ENCODE measurements at places on chromosomes 6 and 20. TPM values are rescaled to one million over a fixed set of nuclear protein-coding genes. Genes with fewer than 3 reads are reported as not detected.

- H3K27ac ChIP-seq = no peak overlapping the region
- H3K4me3 ChIP-seq = no peak overlapping the region
- peak; percentile 61 for DNase-seq
- H3K27me3 ChIP-seq = peaks cover 9% of the 10 kb centered on the region
- peaks cover 9% of the 10 kb centered on the region for H3K4me1 ChIP-seq
These were observed 118.9 kb upstream of the SMLR1 start for GRCh38 chr6:130708338-130708737.

GRCh38 chr6:10852361-10852960 is 14.1 kb upstream of the MAK start:
- H3K4me1 ChIP-seq = peaks cover 2% of the 10 kb centered on the region
- H3K4me3 ChIP-seq = no peak overlapping the region
- no peaks in the 10 kb centered on the region for H3K36me3 ChIP-seq
- H3K27ac ChIP-seq = no peak overlapping the region

GRCh38 chr6:18501663-18502013 is 114.5 kb downstream of the RNF144B start:
- peaks cover 15% of the 10 kb centered on the region for H3K27me3 ChIP-seq
- H3K4me1 ChIP-seq = peaks cover 1% of the 10 kb centered on the region
- H3K36me3 ChIP-seq = no peaks in the 10 kb centered on the region
- no peak for DNase-seq
- no peak overlapping the region for H3K4me3 ChIP-seq

- no peaks in the 10 kb centered on the region for H3K4me1 ChIP-seq
- peaks cover 6% of the 10 kb centered on the region for H3K27me3 ChIP-seq
- no peak overlapping the region for H3K27ac ChIP-seq
- H3K36me3 ChIP-seq = no peaks in the 10 kb centered on the region
- H3K4me3 ChIP-seq = no peak overlapping the region
These were observed 19.9 kb downstream of the GLYATL3 start for GRCh38 chr6:49519660-49520059.

DNA sequence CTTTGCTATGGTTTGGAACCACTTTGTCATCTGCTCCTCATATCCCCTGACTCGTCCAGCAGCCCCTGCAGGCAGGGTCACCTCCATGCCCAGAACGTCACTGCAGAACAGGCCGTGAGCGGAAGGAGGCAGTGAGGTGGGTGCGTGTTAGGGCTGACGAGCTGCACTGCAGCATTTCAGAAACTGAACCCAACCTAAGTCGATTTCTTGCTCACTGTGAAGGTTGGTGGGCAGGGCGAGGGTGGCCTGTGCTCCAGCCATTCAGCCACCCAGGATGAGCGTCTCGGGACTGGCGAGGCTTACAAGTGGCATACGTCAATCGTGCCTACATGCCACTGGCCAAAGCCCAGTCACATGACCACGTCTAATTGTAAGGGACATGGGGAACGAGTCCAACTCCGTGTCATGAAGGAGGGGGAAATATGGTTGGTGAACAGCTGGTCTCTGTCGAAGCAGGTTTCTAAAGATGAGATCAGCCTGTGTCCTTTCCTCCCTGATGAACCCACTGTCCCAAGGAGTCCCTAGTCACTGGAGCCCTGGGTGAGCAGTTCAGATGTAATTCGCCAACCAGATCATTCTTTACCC is 289.1 kb downstream of the TAF4 start:
- H3K4me3 ChIP-seq = no peak overlapping the region
- H3K36me3 ChIP-seq = no peaks in the 10 kb centered on the region
- DNase-seq = no peak
- H3K27ac ChIP-seq = no peak overlapping the region

DNA sequence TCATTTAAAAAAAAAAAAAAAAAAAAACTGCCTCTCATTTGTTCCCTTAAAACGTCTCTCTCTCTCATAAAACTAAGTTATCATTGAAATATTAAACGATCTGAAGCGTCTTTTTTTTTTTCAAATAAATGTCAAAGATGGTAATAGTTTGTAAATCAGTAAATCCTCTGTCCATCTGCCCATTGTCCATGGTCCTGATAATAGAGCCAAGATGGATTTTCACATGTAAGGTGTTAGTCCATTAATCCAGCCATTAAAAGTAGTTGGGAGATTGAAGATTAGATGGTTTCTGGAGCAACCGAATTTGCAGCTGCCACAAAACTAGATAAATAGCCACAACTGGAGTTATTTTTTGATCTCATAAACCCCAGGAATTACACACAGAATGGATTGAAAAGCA is 145.8 kb upstream of the SNX9 start:
- no peaks in the 10 kb centered on the region for H3K27me3 ChIP-seq
- H3K4me1 ChIP-seq = no peaks in the 10 kb centered on the region
- no peaks in the 10 kb centered on the region for H3K36me3 ChIP-seq
- no peak overlapping the region for H3K4me3 ChIP-seq
- H3K27ac ChIP-seq = no peak overlapping the region
- no peak for DNase-seq

- no peaks in the 10 kb centered on the region for H3K36me3 ChIP-seq
- DNase-seq = no peak
- peaks cover 73% of the 10 kb centered on the region for H3K27me3 ChIP-seq
These were observed 2.1 kb downstream of the B3GAT2 start for GRCh38 chr6:70954750-70955149.

DNA sequence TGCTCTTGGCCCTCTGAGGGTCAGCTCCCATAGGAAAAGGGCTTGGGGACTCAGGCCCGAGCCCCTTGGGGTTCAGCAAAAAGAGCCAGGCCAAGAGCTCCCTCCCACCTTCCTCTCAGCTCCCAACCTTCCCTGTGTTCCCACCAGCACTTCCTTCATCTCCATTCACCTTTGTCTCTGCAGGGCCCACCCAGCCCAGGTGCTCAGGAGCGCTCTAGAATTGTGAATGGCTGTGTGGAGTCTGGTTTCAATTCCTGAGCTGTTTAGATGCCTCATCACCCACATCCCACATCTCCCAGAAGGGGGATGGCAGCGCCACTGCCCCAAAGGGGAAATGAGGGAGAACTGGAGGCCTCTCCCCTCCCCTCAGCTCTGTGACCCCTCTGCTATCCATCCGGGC is 7.7 kb downstream of the GRM4 start:
- peaks cover 2% of the 10 kb centered on the region for H3K4me1 ChIP-seq
- DNase-seq = no peak
- H3K36me3 ChIP-seq = no peaks in the 10 kb centered on the region

GRCh38 chr6:103554911-103555310 is 1304.8 kb downstream of the HACE1 start:
- H3K4me3 ChIP-seq = no peak overlapping the region
- H3K36me3 ChIP-seq = no peaks in the 10 kb centered on the region
- H3K27me3 ChIP-seq = no peaks in the 10 kb centered on the region
- no peak for DNase-seq
- no peak overlapping the region for H3K27ac ChIP-seq

DNA sequence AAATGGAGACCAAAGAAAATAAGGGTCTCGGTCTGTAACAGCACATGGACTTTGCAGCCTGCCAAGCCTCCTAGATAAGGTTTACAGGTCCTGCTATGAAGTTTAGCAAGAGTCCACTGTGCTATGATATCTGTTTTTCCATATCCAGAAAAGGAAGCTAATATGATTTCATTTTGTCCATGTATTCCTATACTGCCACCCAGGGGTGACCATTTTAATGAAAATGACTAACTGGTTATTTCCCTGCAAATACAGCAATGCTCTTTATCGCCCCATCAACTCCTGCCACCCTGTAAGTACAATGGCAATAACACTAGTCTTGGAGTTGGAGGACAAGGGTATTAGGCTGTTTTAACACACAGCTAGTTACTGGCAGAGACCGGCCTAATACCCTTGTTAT is 115.2 kb upstream of the GLP1R start:
- H3K27ac ChIP-seq = no peak overlapping the region
- DNase-seq = no peak

DNA sequence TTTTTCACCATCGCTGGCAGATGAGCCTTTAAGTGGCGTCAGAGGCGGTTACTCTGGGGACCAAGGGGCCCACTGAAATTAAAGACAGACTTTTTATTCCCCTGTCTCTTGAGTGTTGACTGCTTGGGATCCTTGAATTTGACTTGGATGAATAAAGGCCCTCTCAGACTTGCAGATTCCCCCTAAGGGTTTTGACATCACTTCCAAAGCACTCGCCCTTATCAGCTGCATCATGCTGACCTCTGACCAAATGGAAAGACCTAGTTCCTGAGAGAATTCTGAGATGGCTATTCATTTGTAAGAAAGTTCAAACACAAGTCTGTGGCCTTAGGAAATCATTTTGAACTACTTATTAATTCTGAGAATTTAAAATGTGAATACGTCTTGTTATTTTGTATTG is 13.5 kb upstream of the MOXD1 start:
- peaks cover 18% of the 10 kb centered on the region for H3K27me3 ChIP-seq
- no peaks in the 10 kb centered on the region for H3K36me3 ChIP-seq
- DNase-seq = no peak
- no peak overlapping the region for H3K4me3 ChIP-seq
- no peak overlapping the region for H3K27ac ChIP-seq

DNA sequence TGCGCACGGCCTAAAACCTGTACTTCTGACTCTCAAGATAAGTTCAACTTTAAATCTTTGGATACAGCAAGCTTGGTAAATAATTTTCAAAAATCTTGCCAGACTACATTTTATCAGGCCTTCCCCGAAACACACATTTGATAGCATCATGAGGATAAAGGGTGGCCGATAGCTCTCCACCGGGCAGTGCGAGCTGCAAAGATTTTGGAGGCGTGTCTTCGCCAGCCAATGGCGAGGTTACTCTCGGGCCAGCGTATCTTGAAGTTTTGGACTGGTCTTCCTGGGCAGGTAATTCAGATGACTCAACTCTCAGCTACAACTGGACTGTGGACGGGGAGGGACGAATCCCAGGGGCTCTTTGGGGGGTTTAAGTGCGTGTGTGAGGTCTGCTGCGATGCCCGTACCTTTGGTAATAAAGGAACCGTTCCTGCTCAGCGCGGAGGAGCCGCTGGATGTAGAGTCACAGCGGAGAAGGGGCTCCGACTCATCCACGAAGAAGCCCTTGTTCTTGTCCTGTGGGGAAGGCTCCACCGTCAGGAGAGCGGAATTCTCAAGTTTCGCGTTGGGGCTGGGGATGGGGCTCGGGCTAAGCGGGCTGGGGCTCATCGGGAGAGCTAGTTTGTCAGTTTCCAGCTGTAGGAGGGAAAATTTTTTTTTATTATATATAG is 75.3 kb downstream of the TNFRSF21 start:
- H3K4me3 ChIP-seq = no peak overlapping the region
- H3K36me3 ChIP-seq = no peaks in the 10 kb centered on the region
- no peaks in the 10 kb centered on the region for H3K27me3 ChIP-seq
- DNase-seq = no peak
- H3K27ac ChIP-seq = no peak overlapping the region

DNA sequence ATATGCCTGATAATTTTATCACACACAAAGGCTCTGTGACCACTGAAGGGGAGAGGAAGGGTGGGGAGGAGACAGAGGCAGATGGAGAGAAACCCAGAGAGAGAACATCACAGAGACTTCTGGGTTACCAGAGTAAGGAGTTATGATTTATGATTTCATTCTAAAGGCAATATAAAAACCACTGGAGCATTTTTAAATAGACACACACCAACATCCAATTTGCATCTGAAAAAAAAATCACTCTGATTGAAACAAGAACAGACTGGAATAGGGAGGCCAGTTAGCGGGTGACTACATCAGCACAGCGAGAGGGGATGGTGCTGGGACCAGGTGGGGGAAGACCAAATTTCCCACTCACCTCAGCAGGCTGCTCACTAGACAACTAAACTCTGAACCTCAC is 104.8 kb downstream of the AGPAT4 start:
- H3K27ac ChIP-seq = no peak overlapping the region
- H3K4me1 ChIP-seq = peaks cover 9% of the 10 kb centered on the region
- no peak overlapping the region for H3K4me3 ChIP-seq
- no peaks in the 10 kb centered on the region for H3K27me3 ChIP-seq
- DNase-seq = no peak

DNA sequence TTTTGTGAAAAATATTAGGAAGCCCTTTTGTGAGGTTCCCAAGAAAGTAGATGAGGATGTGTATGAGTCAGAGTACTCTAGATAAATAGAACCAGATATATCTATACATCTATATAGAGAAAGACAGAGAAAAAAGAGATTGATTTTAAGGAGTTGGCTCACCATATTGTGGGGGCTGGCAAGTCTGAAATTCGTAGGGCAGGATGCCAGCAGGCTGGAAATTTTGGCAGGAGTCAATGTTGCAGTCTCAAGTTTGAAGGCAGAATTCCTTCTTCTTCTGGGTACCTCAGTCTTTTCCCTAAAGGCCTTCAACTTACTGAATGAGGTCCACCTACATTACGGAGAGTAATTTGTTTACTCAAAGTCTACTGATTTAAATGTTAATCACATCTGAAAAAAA is 65.3 kb upstream of the SAMD3 start:
- H3K4me3 ChIP-seq = no peak overlapping the region
- peaks cover 4% of the 10 kb centered on the region for H3K27me3 ChIP-seq
- H3K4me1 ChIP-seq = no peaks in the 10 kb centered on the region
- DNase-seq = no peak
- H3K36me3 ChIP-seq = no peaks in the 10 kb centered on the region

GRCh38 chr6:119407156-119407555 is 57.6 kb upstream of the MAN1A1 start:
- no peak overlapping the region for H3K27ac ChIP-seq
- no peak overlapping the region for H3K4me3 ChIP-seq
- H3K4me1 ChIP-seq = no peaks in the 10 kb centered on the region
- no peak for DNase-seq

DNA sequence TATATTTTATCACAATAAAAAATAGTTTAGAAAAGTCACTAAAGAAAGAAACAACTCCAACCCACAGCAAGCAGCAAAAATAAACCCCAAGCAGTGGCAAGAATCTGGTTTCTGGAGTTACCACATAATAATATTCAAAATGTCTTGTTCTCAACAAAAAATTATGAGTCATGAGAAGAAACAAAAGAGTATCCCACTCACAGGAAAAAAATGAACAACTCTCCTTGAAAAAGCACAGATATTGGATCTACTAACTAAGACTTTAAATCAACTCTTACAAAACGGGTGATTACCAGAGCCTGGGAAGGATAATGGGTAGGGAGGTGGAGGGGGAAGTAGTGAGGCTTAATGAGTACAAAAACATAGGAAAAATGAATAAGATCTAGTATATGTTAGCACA is 425.6 kb downstream of the PLCB1 start:
- no peak overlapping the region for H3K27ac ChIP-seq
- H3K36me3 ChIP-seq = no peaks in the 10 kb centered on the region
- H3K4me3 ChIP-seq = no peak overlapping the region
- no peak for DNase-seq
- no peaks in the 10 kb centered on the region for H3K4me1 ChIP-seq

GRCh38 chr6:167670938-167671338 is 155.8 kb upstream of the AFDN start:
- no peak overlapping the region for H3K4me3 ChIP-seq
- H3K27me3 ChIP-seq = peaks cover 13% of the 10 kb centered on the region
- DNase-seq = no peak
- H3K36me3 ChIP-seq = no peaks in the 10 kb centered on the region
- no peaks in the 10 kb centered on the region for H3K4me1 ChIP-seq

GRCh38 chr6:50905297-50905696 is 86.6 kb downstream of the TFAP2B start:
- no peak for DNase-seq
- no peaks in the 10 kb centered on the region for H3K4me1 ChIP-seq
- H3K27ac ChIP-seq = no peak overlapping the region

- no peak overlapping the region for H3K4me3 ChIP-seq
- H3K4me1 ChIP-seq = peaks cover 46% of the 10 kb centered on the region
- H3K27ac ChIP-seq = no peak overlapping the region
- peaks cover 72% of the 10 kb centered on the region for H3K36me3 ChIP-seq
- H3K27me3 ChIP-seq = no peaks in the 10 kb centered on the region
- DNase-seq = no peak
These were observed 28.8 kb upstream of the HINT3 start for GRCh38 chr6:125927761-125928160.

The SLC16A10 gene
- 4.2 TPM for total RNA-seq

All from activated CD4-positive, alpha-beta T cell treated with anti-CD3 and anti-CD28 coated beads, Interleukin-2, amount 10 ng/mL, durations not matched to agents 24 days and 14 days (primary cell).